Activated CD4-positive, alpha-beta T cell treated with anti-CD3 and anti-CD28 coated beads, Interleukin-2, amount 10 ng/mL, durations not matched to agents 24 days and 14 days (primary cell): ENCODE measurements at places on chromosomes 7 and 10. TPM values are rescaled to one million over a fixed set of nuclear protein-coding genes. Genes with fewer than 3 reads are reported as not detected.

POU6F2 gene
- 0.16 and 0.17 TPM in 2 replicates for total RNA-seq

TRA2A gene
- total RNA-seq = 96.8 and 103 TPM in 2 replicates

CFAP70 gene
- total RNA-seq = 0.17 and 0.33 TPM in 2 replicates

- no peaks in the 10 kb centered on the region for H3K36me3 ChIP-seq
- no peak overlapping the region for H3K4me3 ChIP-seq
- H3K27ac ChIP-seq = no peak overlapping the region
- no peaks in the 10 kb centered on the region for H3K27me3 ChIP-seq
- H3K4me1 ChIP-seq = no peaks in the 10 kb centered on the region
These were observed 293.1 kb downstream of the C7orf25 start for GRCh38 chr7:42618651-42619360.

DNA sequence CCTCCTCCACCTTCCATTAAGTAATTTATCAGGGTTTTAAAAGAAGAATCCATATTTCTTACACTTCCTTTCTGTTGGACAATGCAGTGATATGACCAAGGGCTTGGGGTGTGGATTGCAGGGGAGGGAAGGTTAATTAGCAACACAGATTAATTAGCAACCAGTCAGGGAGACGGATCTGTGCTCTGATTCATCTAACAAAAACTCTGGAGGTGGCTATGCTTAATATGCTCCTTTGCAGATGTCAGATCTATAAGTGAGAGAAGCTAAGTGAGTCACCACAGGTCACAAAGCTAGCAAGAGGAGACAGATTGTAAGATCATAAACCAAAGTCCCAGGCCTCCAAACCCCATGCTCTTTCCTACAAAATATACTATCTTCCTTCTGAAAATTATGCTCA, 178.8 kb upstream of the ITGB1 start:
- DNase-seq = no peak
- no peak overlapping the region for H3K4me3 ChIP-seq
- peak overlapping the region; percentile 87 for H3K27ac ChIP-seq
- peaks cover 63% of the 10 kb centered on the region for H3K4me1 ChIP-seq
- no peaks in the 10 kb centered on the region for H3K36me3 ChIP-seq

GRCh38 chr7:140485500-140486265, 6.4 kb upstream of the MKRN1 start:
- H3K36me3 ChIP-seq = no peaks in the 10 kb centered on the region
- H3K27ac ChIP-seq = peak overlapping the region; percentile 39
- H3K4me3 ChIP-seq = no peak overlapping the region
- H3K27me3 ChIP-seq = peaks cover 28% of the 10 kb centered on the region
- peaks cover 5% of the 10 kb centered on the region for H3K4me1 ChIP-seq

DNA sequence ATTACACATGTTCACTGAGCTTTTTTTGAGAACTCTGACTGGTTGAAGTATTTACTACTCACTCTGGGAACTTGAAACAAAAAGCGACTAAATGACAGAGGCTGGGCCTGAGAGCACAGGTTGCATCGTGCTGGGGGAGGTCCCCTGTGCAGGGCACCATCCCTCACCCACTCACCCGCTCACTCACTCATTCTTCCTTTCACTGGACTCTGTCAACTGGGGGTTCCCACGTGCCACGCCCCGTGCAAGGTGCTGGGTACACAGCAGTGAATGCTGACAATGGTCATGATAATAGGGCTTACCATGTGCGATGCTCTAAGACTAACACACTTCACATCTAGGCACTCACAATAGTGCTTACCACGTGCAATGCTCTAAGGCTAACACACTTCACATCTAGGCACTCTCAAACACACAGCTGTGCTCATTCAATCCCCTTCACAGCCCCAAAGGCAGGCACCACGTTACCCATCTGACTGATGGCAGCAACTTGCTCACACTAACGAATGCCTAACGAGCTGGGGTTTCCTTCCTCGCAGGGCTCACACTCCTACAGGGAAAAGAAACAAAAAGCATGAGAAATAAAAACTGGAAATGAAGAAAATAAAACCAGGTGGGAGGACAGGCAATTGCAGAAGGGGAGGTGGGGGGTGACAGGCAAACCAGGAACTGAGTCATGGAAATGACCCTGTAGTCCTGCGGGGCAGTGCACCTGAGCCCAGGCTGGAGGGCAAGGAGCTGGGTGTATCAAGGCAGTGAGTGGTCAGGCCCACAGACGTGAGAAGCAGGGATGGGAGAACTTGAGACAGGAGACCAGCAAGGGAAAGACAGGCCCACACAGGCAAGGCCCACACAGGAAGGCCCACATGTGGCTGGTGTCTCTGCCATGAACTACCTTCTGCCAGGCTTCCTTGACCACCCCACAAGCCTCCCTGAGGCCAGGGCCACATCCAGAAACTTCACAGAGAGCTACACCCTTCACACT, 147.0 kb upstream of the FAM20C start:
- H3K4me3 ChIP-seq = no peak overlapping the region
- peak; percentile 53 for DNase-seq
- H3K27ac ChIP-seq = no peak overlapping the region
- no peaks in the 10 kb centered on the region for H3K27me3 ChIP-seq
- H3K36me3 ChIP-seq = no peaks in the 10 kb centered on the region
- no peaks in the 10 kb centered on the region for H3K4me1 ChIP-seq

- H3K27ac ChIP-seq = no peak within 1 kb of the TSS
- H3K4me3 ChIP-seq = no peak within 1 kb of the TSS
- H3K4me1 ChIP-seq = peaks cover 3% of the 10 kb centered on the region
- H3K36me3 ChIP-seq = no peaks in the 10 kb centered on the region
- DNase-seq = no peak
These were observed at the start of gene PRSS2 for GRCh38 chr7:142770661-142771352. PRSS2 (plus strand) TSS chr7:142770970; CDS start chr7:142770983, 13 bp downstream.

DNA sequence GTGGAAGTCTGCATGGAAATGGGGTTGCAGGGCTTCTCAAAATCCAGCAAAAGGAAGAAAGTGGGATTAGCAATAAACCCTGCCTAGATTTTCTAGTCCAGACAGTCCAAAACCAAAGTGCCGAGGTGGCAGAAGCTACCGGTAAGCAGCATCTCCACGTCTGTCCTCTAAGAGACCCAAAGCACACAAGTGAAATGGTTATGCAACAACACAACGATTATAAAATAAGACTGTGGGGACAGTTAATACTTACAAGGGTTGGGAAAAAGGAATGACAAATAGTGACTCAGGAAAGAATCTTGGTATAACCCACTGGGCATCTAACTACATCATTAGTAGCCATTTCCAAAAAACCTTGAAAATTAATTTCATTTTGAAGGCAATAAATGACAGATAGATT, 24.7 kb downstream of the CREB3L2 start:
- no peak for DNase-seq
- H3K27ac ChIP-seq = no peak overlapping the region
- peaks cover 4% of the 10 kb centered on the region for H3K4me1 ChIP-seq
- no peaks in the 10 kb centered on the region for H3K27me3 ChIP-seq
- peaks cover 22% of the 10 kb centered on the region for H3K36me3 ChIP-seq

DNA sequence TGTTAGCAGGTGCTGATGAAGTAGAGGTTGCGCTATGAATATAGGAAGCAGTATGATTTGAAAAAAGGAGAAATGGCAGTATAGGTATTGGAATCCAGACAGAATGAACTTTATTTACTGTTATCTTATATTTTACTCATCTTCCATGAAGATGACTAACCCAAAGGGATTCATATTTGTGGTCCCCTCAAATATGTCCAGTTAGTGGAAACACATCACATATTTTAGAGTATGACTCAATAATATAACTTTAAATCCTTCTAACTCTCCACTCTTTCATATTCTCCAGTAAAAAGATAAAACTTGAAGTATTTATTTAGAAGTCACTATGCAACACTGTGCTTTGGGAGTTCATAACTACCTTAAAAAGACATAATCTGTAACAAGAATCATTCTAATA, 286.5 kb upstream of the LRRTM3 start:
- no peak overlapping the region for H3K27ac ChIP-seq
- no peaks in the 10 kb centered on the region for H3K4me1 ChIP-seq
- no peaks in the 10 kb centered on the region for H3K36me3 ChIP-seq
- no peaks in the 10 kb centered on the region for H3K27me3 ChIP-seq
- no peak for DNase-seq

DNA sequence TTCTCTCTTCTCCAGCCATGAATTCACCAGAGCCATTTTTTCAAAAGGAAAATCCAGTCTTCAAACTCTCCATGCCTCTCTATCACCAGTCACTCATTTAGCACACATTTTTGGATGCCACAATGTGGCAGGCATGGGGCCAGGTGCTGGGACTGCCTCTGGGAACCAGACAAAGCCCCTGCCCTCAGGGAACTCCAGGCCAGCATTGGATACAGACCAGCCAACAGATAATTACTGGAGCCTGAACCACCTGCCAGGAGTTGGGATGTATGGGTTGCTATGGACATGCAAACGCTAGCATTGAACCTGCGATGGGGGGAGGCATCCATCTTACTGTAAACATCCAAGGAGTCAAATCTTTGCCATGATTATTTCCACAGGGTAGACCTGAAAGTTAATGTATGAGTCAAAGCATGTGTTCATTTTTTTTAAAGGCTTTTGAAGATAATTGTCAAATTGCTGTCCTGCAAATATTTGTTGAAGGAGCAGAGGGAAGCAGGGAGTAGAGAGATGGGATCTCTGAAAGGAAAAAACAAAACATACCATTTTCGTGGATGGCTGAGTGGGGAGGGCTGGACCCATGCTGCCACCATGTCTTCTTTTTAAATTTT, 43.2 kb downstream of the SRRM3 start:
- DNase-seq = no peak
- peaks cover 6% of the 10 kb centered on the region for H3K27me3 ChIP-seq
- H3K27ac ChIP-seq = no peak overlapping the region
- no peaks in the 10 kb centered on the region for H3K36me3 ChIP-seq
- H3K4me3 ChIP-seq = no peak overlapping the region

DNA sequence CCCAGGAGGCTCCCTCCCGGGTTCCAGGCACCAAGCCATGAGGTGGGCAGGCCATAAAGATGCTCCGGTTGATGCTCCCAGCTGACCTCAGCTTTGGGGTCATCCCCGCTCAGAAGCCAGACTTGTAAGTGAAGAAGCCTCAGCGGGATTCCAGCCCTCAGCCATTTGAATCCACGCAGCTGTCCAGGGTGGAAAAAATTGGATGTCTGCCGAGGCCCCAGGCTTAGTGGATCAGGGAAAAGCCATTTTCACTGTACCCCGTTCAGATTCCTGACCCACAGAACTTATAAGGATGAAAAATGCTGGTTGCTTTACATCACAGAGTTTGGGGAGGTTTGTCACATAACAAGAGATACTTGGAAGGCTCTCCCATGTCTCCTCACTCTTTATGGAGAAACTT, 49.2 kb upstream of the CPN1 start:
- no peak for DNase-seq
- H3K36me3 ChIP-seq = no peaks in the 10 kb centered on the region
- no peaks in the 10 kb centered on the region for H3K4me1 ChIP-seq
- no peak overlapping the region for H3K4me3 ChIP-seq
- peaks cover 30% of the 10 kb centered on the region for H3K27me3 ChIP-seq

GRCh38 chr7:33039257-33039902, 23.2 kb downstream of the NT5C3A start:
- peaks cover 10% of the 10 kb centered on the region for H3K36me3 ChIP-seq
- peak overlapping the region; percentile 88 for H3K27ac ChIP-seq
- H3K27me3 ChIP-seq = no peaks in the 10 kb centered on the region
- DNase-seq = no peak

DNA sequence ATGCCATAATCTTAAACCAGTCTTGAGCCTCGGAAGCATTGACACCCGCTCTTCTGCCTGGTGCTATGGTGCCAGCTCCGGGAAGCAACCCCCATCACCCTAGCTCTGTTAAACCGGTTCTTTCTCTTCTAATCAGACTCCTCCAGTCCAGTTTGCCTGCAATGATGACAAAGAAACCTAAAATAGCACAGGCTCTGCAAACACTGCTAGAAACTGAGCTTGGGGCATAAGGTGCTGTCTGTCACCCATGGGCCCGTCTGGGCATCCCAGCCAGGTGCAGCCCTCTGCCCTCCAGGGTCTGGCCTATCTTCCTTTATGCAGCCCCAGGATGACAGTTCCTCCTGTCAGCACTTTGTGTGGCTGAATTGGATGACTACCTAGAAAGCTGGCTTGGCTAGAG, 14.2 kb upstream of the CAMK2G start:
- no peak overlapping the region for H3K4me3 ChIP-seq
- no peak overlapping the region for H3K27ac ChIP-seq
- peaks cover 15% of the 10 kb centered on the region for H3K4me1 ChIP-seq
- DNase-seq = no peak

- no peaks in the 10 kb centered on the region for H3K4me1 ChIP-seq
- no peak for DNase-seq
- H3K4me3 ChIP-seq = no peak overlapping the region
- no peak overlapping the region for H3K27ac ChIP-seq
- H3K36me3 ChIP-seq = no peaks in the 10 kb centered on the region
These were observed 8.4 kb downstream of the AQP1 start for GRCh38 chr7:30920021-30920583.

- H3K4me3 ChIP-seq = no peak overlapping the region
- no peaks in the 10 kb centered on the region for H3K4me1 ChIP-seq
- no peak overlapping the region for H3K27ac ChIP-seq
These were observed 53.3 kb downstream of the TFPI2 start for GRCh38 chr7:93837245-93837644.

DNA sequence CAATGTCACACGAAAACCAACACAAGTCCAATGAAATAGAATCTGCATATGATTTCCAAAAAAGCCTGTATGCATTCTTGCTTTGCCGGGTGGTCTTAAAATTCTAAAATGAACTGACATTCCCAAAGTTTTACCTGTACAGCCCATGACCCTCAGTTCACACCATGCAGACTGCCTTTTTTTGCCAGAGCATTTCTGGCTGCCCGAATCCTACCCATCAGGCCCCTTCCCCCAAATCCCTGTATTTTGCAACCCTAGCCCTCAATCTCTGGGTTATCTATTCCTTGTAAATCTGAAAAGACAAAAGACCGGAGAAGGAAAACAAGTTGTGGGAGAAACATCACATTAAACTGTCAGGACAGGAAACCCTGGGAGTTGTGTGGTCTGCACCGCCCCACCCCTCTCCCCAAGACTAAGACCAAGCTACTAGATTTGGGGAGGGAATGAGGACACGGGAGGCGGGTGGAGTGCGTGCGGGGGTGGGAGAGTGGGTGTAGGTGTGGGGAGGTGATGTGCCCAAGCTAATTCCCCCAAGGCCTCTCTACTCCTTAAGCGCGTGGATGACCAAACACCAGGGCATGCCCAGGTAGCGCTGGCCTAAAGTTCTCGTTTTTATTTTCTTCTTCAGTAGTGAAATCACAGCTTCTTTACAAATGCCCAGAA, 1.4 kb downstream of the JCAD start:
- no peak overlapping the region for H3K27ac ChIP-seq
- peaks cover 4% of the 10 kb centered on the region for H3K4me1 ChIP-seq
- no peaks in the 10 kb centered on the region for H3K36me3 ChIP-seq
- peak overlapping the region; percentile 46 for H3K4me3 ChIP-seq

- H3K36me3 ChIP-seq = peaks cover 6% of the 10 kb centered on the region
- peaks cover 23% of the 10 kb centered on the region for H3K4me1 ChIP-seq
- H3K27me3 ChIP-seq = no peaks in the 10 kb centered on the region
- H3K27ac ChIP-seq = no peak overlapping the region
- no peak overlapping the region for H3K4me3 ChIP-seq
These were observed 23.5 kb downstream of the ADK start for GRCh38 chr10:74174521-74174920.
